Stimulated activated CD8-positive, alpha-beta memory T cell treated with anti-CD3 and anti-CD28 coated beads, Interleukin-15, amount 100 ng/mL, for 4 hours (primary cell): ENCODE measurements at places on chromosomes 11 and 22.
A peak's percentile ranks its signal among the peaks of the same experiment; 100 is the strongest.

DNA sequence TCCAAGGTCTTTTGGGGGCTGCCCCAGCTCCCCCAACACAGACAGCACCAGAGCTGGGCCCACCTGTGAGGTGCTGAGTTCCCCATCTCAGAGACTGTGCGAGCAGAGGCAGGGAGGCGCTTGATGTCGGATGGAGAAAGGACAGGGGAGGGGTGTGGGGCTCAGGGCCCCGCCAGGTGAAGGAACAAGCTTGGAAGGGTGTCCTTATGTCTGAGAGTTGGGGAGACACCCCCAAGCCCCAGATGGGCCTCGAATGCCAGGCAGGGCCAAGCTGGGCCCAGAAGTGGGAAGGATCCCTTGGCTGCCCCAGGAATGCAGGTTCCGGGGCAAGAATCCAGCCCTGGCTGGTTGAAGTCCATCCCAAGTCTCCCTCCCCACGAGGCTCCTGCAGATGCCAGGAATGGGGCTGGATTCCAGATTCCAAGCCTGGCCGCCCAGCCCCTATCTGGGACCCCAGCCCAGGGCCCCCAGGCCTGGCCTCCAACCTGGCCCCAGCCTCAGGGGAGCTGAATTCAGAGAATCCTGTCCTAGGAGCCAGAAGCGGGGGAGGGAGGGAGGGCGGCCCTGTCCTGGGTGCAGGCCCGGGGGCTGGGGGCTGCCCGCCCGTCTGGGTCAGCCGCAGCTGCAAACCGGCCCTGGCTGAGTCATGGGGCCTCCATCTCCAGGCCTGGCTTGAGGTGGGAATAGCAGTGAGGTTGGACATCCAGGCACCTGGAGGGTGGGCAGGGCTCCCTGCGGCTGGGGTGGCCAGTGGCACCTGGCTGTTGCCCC lies 50.9 kb downstream of the CDKN1C start:
- DNase-seq = no peak

DNA sequence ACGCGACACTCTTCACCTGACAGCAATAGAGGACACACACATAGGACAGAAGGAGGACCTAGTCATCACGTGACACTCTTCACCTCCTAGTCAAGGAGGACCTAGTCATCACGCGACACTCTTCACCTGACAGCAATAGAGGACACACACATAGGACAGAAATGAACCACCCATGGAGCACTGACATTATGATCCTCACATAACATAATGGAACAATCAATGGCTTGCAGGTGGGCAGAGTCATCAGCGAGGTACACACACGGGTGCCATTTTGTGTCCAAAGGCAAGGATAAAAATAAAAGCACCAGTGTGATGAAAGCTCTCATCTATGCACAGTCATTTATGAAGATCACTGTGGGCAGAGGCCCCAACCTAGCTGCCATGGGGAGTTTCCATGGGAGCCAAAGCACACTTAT lies 354.7 kb downstream of the LARGE1 start:
- no peak for DNase-seq

- DNase-seq = no peak
Observed at GRCh38 chr11:129930296-129930695, 34.9 kb upstream of the NFRKB start.

DNA sequence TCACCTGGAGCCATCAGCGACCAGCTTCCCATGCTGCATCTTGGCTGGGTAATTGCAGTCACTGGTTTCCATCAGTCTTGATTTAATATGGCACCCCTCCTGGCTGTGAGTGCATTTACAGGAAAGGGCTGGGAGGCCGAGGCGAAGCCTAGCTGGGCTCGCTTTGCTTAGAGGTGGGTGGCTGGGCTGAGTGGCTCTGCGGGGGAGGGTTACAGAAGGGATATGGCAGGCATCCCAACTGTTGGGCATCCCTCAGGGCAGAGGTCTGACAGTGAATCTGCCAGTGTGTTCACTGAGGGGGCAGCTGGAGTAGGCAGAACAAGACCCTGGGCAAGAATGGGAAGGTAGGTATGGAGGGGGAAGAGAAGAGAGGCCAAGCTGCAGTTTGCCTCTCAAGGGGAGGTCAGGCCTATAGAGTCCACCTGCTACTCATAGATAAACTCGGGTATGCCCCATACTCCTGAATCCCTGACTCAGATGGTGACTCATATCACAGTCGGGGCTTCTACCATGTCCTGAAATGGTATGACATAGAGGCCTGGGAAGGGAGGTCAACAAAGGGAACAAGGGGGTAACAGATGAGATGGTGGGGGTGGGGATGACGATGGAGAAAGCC lies 77.5 kb upstream of the PHOX2A start:
- no peak for DNase-seq

- DNase-seq = no peak
Observed at GRCh38 chr22:29799217-29799680, 32.1 kb downstream of the UQCR10 start.

DNA sequence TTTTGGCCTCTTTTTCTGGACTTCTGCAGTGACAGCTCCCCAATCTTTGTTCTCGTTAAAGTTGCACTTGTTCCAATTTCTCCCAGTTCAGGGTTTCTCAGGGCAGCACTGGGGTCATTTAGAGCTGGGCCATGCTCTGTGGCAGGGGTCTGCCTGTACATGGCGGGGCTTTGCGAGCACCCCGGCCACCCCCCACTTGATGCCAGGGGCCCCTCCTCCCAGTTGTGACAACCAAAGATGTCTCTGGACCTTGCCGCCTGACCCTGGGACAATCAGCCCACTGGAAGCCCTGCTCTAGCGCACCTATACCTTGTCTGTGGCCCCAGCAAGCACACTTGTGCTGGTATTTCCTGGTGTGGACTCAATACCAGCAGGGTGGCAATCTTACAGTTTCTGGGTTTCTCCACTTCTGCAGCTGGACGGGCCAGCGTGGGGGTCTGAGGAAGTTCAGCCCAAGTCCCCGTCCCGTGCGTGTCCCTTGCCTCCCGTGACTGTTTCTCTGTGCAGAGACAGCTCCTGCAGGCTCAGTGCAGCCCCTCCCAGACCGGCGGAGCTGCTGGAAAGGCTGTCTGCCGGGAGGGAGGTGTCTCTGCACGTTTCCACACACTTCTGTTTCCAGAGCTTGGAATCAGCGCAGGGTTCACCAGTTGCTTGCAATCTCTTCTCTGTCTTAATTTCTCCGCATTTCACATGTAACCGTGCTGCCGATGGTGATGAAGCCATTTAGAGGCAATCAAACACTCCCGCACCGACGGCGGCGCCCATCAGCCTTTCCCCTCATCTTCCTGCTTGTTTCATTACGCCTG lies 1328.9 kb downstream of the BRD1 start:
- no peak for DNase-seq

DNA sequence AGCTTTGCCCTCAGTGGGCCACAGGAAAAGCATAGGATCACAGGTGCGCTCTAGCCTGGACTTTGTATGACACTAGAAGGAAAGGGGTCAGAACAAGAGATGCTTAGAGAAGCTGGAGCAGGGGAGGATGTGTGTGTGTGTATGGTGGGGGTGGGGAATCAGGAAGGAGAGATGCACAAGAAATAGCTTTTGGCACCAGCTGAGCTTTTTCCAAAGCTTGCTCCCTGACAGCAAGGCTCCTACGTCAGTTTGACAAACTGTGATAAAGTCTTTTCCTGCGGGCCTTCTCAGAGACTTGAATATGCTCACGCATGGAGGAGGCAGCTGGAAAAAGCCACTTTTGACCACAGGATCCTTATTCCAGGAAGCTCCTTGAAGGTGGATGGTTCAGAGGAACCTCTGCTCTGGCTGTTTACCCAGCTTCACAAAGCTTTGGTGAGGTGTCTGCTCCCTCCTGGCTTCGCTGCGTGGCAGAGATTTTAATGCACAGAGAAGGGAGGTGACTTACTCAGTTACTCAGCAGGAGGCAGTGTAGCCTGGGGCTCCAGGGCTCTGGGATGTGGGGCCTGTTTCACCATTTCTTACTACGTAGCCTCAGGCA lies 3.9 kb downstream of the CDC42EP1 start:
- no peak for DNase-seq

DNA sequence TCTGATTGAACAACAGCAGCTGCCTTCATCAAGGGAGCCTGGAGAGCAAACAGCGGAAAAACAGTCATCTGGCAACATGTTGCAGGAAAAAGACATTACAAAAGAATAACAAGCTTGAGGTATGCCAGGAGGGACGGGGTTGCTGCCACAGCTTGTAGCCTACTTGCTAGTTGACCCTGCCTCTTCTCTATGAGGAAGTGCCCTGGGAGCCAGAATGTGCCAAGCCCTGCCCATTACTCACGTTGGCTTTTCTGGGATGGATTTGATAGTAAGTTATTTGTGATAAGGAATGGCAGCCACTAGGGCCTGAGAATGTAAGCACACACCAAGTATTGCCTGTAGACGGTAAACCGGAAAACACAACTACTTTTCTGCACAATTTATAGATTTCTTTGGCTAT lies 113.5 kb upstream of the KIRREL3 start:
- DNase-seq = no peak

GRCh38 chr11:114295676-114296604 lies at the start of gene NNMT:
Gene NNMT, plus strand, starts transcription at chr11:114296399. Its CDS starts 158 bp downstream, at chr11:114296557.
- DNase-seq = no peak

DNA sequence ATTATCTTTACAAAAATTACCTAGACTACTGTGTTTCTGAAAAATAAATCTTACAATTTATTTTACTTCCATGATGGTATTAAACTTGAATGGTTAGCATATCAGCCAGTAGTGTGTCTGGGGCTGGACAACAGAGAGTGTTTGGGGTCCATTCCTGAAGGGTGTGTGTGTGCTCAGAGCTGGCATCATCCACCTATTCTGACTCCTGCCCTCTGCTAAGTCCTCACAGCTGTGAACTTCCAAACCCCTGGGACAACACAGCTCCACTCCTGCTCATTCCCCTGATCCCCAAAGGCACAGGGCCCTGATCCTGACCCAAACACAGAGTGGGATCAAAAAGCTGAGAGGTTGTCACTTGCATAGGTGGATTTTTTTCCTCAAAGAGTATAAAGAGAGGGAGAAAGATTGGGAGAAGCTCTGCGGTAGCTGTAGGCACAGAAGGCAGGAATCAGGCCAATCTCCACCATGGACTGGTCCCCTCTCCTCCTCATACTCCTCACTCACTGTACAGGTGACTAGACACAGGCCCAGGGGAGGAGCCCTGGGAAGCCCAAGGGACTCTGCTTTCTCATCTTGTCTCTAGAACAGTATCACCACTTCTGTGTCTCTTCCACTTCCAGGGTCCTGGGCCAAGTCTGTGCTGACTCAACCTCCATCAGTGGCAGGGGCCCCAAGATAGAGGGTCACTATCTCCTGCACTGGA lies 55.7 kb upstream of the TOP3B start:
- no peak for DNase-seq

DNA sequence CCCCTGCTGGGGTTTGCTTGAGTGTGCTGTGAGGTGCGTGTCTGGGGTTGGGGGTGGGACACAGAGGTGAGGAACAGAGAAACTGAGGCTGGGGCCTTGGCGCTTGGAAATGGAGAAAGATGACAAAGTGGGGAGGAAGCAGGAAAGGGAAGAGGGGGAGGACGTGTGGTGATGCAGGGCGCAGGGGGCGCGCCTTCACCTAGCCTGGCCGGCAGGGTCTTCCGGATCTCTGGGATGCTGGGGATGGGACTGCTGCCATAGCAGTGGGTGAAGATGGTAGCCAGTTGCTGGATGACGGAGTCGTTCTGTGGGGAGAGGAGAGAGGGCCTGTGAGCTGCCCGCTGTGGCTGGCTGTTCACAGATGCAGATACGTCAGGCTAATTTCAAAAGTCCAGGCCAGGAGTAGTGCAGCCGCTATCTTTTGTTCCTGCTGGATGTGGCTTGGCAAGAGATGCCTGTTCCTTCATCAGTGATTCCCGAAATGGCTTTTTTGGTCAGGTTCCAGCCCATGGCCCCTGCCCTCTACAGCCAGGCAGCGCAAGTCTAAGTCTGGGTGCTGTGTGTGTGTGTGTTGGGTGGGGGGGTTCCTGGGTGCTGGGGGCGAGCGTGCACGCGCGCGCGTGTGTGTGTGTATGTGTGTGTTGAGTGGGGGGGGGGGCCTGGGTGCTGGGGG lies 54.8 kb downstream of the NAT10 start:
- no peak for DNase-seq

DNA sequence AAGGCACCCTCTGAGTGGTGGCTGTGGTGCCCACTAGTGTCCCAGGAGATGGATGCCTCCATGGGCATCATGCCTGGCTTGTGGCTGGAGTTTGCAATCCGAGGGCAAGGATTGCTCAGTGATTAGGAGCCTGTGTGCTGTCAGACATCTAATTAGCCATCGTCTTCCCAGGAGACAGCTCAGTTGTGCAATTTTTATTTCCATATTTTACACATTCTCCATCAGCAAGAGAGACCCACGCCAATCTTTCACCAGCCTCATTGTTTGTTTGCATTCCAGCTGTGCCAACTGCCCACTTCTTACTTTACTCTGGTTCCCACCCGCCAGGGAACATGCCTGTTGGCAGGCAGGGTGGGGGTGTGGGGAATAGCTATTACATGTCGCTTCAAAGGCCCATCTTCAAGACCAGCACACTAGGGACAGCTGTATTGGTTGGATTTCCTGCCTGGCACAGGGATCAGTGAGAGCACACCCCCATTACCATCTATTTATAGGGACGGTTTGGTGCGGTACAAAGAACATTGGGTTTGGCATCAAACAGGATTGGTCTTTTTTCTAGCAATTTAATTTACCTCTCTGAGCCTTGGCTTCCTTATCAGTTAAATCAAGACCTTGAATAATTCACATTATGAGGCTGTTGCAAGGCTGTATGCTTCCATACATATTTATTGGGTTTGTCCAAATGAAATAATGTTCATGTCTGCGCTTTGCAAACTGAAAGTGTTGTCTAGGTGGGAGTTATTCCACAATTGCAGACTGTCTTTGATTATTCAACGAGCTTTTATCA lies 80.7 kb upstream of the NAV2 start:
- DNase-seq = no peak

GRCh38 chr22:27105142-27106025 lies 448.0 kb downstream of the MIAT start:
- DNase-seq = no peak

DNA sequence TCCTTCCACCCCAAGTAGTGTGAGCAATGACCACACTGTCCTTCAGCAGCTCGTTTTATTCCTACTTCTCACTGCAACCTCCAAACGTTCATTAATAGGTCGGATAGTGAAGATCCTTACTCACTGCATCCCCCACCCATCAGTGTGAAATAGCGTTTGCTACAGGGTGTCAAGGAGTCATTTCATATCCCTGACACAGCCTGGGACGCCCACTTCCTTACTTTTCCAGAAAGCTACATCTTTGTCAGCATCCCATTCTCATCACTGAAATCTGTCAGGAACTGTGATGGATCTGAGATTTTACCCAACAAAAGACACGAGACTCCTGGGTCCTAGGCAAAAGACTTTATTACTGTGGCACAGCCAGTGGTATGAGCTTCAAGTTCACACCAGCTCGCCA lies 592.4 kb downstream of the NTM start:
- DNase-seq = no peak

DNA sequence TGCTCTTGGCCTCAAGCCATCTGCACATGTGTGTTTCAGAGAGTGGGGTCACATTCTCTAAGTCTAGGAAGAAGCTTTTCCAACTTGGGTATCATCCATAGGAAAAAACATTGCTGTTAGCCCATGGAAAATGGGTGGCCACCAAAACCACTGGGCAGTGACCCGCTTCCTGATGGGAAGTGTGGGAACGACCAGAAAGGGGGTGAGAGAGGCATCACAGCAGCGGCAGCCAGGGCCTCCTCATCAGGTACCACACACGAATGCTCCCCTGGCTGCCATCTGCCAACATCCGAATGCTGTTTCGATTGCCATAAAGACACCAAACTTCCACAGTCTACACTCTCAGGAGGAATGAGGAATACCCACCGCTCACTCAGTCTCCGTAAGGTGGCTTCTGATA lies 40.3 kb downstream of the CHKA start:
- no peak for DNase-seq

- peak; percentile 48 for DNase-seq
Observed at GRCh38 chr11:128290106-128290840, 297.1 kb downstream of the ETS1 start.

GRCh38 chr22:37533995-37534394 lies 14.8 kb upstream of the CARD10 start:
- no peak for DNase-seq
